ENCODE measurements at places on chromosomes 3 and 15. TPM values are rescaled to one million over a fixed set of nuclear protein-coding genes. Genes with fewer than 3 reads are reported as not detected.

DNA sequence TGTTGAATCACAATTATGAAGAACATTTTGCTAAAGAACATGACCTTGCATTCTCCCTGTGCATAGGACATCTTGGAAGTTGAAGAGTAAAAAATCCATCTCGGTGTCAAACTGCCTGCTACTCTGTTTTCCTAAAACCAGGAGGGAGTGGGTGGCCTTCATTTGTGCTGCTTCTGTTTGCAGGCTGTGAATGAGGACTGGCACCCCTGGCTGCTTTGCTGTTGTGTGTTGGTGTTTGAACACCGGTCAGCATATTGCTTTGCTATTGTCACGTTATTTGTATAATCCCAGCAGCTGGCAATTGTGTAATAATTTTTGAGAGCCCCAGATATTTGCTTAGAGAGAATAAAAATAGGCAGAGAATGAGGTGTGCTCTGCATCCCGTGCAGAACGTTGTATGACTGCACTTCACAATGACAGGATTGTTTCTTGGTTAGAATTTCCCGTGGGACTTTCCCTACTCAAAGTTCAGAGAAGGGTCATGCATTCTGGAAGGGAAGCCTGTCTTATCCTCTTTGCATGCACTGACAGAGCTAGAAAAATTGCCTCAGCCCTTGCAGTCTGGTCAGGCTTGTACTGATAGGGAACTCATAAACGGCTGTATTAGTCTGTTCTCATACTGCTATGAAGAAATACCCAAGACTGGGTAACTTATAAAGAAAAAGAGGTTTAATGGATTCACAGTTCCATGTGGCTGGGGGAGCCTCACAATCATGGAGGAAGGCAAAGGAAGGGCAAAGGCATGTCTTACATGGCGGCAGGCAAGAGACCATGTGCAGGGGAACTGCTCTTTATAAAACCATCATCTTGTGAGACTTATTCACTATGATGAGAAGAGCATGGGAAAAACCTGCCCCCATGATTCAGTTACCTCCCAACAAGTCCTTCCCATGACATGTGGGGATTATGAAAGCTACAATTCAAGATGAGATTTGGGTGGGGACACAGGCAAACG is 16.3 kb downstream of the SV2B start:
- DNase-seq, result no peak

The P2RY14 gene
- total RNA-seq, result not detected

The DNAJB11 gene
- total RNA-seq, result 152 TPM

DNA sequence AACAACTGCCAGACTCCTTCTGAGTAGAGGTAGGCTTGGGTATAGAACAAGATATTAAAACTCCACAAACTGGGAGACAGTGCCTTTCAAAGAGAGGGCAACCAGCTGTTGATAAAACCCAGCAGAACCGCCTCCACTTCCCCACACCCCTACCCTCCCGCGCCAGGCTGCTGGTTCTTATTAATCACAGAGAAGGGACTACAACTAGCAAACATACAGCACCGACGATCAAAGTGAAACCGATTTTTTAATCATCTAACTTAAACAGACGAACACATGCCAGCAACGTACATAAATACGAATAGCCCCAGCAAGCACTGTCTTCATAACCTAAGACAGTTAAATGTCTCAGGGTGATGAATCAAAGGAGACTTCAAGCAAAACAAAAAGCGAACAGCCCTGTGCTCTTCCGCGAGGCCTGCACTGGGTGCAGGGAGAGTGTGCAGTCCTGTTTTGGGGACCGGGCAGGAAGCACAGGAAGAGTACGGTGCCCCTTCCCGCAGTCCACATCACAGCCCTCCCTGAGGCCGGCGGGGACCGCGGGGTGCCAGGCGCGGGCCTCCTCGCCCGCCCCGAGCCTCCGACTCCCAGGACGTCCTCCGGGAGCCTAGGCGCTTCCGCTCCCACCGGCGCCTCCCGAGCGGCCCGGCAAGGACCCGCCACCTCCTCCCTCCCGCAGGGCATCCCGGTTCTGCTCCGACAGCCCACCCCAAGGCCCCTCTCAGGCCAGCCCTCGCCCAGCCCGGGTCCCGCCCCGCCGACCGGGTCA is 75.1 kb upstream of the VGLL4 start:
- peak; percentile 64 for DNase-seq

DNA sequence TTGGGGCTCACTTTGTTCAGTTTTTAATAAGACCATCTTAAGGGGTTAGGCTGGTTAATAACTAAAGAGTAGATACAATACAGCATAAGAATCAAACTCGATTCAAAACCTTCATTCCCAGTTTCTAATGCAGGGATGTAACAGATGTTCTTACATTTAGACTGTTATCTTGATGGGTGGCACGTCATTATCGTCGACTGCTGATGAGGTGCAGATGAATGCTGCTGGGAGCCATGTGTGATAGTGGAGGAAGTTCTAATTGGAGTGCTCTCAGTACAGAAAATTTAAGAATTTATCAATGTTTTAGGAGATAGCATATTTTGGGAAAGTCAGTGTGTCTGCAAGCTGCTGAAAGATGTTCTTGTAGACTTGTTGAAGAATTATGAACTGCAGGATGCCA is 331.5 kb downstream of the PTPRG start:
- no peak for DNase-seq

DNA sequence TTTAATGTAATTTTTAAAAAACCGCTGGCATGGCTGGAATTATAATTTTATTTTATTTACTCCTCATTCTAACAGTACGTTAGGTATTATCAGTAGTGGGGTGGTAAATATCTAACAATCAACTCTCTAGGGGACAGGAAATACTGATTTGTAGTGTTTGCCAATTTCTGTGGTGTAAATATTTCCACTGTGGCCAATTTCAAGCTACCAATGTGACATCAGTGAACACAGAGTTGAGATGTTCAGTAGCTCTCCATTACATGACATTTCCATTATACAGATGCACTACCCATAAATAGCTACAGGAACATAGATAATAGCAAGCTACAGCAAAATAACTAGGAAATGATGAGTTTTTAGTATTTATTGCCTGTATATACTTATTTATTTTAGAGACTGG is 10.0 kb upstream of the ARL8B start:
- no peak for DNase-seq

- DNase-seq, result no peak
Measured at GRCh38 chr3:178147001-178147400, 389.2 kb upstream of the KCNMB2 start.

DNA sequence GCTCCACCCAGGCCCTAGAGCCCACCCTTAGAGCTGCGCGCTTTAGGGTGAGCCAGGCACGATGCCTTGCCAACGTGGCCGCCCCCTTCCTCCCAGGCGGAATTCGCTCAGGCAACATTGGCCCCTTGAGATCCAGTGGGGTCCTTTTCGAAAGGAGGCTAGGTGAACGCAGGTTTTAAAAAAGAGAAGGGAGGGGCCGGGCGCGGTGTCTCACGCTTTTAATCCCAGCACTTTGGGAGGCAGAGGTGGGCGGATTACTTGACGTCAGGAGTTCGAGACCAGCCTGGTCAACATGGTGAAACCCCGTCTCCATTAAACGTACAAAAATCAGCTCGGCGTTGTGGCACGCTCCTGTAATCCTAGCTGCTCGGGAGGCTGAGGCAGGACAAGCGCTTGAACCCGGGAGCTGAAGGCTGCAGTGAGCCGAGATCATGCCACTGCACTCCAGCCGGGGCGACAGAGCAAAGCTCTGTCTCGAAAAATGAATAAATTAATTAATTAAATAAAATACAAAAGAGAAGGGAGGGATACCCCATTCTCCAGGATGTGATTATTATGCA is 984 bp upstream of the RPP25 start:
- DNase-seq, result no peak

The TUSC7 gene
- total RNA-seq, result not detected

GRCh38 chr3:31668242-31668641 is 135.5 kb downstream of the STT3B start:
- DNase-seq, result no peak
